Adipocyte (in vitro differentiated cells): ENCODE measurements at places on chromosomes 5 and 9.

DNA sequence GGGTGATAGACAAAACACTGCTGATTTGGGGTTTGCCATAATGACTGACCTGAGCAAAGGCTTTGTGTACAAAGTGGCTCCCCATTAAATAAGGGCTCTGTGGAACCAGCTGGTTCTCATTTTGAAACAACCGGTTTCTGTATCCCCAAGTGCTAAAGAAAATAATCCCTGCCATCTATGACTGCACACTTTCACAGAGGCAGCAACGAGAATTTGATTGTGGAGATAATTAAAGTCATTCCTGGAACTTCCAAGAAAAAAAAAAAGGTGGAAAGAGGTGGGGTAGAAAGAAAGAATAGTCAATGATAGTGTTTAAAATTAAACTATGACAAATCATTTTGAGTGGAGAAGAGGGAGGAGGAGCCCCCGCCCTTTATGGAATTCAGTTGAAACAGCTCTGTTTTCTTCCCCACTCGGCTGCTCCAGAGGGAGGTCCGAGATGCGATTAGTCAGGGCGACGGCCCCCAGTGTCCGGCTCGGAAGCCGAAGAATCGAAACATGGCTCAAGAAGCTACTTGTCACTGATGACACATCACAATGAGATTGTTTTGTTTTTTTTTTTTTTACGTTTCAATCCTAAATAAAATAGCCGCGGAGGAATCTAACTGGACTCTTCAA lies 38.4 kb downstream of the EBF1 start:
- DNase-seq = peak; percentile 86

DNA sequence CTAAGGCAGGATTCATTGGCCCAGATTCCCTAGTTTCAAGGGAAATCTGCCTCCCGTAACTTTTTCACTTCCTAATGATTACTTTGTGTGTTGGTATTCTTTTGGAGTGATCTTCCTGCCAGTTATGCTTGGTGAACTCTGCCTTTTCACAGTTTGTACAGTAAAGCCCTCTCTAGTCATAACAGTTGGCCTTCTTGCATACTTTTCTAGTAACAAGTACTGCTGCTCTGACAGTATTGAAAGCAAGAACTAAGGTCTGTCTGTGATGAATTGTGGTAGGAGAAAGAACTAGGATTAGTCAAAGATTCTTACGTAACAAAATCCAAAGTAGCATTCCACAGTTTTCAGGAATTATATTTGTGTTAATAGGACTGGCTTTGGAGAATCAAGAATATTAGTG lies 1457.2 kb upstream of the WWC1 start:
- no peak for DNase-seq

GRCh38 chr5:93088592-93089389 lies 492.2 kb downstream of the NR2F1-AS1 start:
- DNase-seq = no peak

DNA sequence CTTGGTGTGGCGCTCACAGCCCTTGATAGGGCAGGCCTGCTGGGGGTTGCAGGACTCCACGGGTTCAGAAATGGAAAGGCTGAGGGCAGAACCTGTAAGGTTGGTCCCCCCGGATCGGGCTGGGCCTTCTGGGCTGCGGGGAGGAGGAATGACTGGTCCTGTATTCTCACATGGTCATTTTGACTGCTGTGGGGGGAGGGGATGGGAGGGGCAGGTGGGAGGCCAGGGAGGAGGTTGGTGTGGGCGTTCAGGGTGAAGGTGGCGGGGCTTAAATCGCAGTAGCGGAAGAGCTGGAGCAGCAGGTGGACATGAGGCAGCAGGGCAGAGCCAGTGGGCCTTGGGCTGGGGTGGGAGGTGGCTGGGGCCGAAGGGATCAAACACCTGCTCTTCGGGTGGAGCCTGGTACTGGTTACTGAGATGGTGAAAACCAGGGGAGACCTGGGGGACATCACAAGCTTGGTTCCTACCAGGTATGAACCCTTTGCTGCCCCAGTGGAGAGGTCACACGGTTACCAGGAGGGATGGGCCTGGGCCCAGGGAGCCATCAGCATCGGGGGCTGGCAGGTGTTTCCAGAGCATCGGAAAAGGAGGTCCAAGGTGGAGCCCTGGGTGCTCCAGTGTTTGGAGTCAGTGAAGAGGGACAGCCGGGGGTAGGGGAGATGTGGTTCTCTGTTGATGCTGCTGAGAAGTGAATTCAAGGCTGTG lies 1.8 kb downstream of the MRPS2 start:
- no peak for DNase-seq

GRCh38 chr5:97097326-97098230 lies 44.8 kb downstream of the LIX1 start:
- DNase-seq = no peak

DNA sequence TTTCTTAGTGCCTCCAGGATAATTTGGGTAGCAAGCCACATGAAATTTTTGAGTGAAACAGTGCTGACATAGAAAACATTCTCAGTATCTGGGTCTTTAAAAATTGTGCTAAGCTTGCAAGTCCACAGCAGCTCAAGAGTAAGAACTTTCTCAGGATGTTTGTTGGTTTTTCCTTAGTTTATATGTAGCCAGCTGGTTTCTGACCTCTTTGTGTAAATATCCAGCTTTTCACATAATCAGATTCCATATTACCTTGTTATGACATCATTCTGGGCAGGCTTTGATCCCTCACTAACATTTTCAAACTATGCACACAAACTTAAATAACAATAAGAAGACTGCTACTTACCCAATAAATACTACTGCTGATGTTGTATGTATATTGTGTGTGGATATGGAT lies 82.9 kb upstream of the VCAN start:
- DNase-seq = peak; percentile 28

DNA sequence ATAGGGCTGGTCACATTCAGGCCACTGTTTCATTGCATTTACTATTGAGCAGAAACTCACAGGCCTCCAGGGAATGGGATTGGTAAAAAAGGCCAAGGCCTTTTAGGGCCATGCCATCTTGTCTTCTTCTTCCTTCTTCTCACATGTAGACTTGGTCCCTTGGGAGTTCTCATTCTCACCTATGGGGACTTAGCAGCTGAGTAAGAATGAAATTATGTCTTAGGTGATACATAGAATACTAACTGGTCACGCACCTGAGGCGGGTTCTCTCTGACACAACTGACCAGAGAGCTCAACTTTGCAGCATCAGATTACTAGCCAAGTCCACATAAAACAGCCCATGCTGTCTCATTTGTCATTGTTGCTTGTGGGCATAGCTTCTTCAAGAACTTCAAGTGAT lies 641.8 kb downstream of the EFNA5 start:
- DNase-seq = no peak

- DNase-seq = no peak
Measured at GRCh38 chr5:136276946-136277345, 84.0 kb upstream of the SMIM32 start.

DNA sequence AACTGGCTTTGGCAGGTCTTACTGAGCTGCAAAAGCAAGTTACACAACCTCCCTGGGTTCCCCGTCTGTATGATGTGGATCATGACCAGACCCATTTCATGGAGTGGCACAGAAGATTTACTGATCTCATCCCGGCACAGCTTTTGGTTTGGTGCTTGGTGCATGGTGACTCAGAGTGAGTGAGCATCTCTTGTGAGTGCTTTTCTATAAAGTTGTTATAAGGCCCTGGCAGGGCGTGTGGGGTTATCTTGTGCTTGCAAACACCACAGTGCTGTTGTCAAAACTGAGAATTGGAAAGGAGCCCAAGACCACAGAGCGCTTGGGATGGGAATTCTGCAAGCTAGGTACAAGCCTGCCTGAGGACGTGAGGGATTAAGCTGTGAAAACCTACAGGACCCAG lies 425.2 kb downstream of the GADD45G start:
- no peak for DNase-seq

- DNase-seq = no peak
Measured at GRCh38 chr5:150054569-150054968, 31.8 kb downstream of the CSF1R start.

DNA sequence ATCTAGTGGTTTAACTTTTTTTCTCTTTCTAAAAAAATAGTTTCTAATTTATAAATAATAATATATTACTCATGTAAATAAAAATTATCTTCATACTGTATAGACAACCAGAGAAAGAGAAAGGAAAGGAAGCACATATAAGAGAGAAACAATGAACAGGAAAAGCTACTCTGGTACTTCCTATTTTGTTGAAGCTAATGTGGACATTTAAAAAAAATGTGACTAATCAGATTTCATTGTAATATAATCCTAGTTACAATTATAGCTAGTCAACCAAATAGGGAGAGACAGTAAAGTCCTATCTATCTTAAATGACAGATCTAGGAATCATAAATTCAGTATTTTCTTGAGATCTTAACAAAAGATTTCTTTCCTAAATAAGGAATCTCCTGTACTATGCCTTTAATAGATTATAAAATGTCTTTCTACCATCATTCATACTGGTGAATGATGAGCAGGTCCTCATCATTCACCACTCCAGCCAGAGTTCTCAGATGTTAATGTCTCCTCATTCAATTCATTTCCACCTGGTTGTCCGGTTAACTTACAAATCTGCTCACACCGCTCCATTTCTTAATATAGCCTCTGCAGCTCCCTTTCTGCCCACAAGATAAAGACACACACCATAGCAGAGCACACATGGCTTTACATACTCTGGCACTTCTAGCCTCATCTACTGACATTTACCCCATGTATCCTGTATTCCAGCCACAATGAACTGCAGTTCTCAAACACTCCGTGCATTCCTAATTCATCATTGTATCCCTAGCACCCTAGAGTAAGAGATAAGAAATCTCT lies 30.9 kb downstream of the ZFR start:
- DNase-seq = no peak

DNA sequence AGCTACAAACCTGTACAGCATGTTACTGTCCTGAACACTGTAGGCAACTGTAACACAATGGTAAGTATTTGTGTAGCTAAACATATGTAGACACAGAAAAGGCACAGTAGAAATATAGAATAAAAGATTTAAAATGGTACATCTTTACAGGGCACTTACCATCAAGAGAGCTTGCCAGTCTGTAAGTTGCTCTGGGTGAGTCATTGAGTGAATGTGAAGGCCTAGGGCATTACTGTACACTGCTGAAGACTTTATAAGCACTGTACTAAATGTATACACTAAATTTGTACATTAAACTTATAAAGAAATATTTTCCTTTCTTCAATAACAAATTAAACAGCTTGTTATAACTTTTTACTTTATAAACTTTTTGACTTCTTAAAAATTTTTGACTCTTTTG lies 20.5 kb downstream of the ADRB2 start:
- DNase-seq = peak; percentile 49

- DNase-seq = no peak
Measured at GRCh38 chr9:96522366-96522765, 72.4 kb downstream of the HABP4 start.

DNA sequence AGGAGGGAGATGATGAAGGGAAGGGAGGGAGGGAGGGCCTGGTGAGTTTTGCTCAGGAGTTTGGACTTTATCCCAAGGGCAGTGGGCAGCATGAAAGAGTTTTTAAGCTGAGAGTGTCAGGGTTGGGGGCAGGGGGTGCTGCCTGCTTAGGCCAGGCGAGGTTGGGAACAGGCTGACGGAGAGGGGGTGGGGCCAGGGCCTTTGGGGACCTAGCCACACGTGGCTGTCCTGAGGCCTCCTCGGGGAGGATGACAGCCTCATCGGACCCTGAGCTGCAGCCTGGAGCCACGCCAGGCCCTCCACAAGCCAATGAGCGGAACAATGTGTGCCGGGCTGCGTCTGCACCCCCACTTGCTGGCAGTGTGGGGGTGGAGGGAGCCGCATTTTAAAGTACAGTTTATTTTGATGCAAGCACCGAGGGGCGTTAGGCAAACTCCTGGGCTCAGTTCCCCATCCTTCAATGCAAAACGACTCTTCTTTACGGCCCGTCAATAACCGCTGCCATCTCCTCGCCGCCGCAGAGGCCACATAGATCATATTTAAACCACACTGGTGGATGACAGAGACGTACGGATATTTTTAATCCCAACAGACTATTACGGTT lies 5.3 kb upstream of the RXRA start:
- no peak for DNase-seq
